Pulmonary artery endothelial cell (primary cell): ENCODE measurements at places on chromosomes 6 and 20.

DNA sequence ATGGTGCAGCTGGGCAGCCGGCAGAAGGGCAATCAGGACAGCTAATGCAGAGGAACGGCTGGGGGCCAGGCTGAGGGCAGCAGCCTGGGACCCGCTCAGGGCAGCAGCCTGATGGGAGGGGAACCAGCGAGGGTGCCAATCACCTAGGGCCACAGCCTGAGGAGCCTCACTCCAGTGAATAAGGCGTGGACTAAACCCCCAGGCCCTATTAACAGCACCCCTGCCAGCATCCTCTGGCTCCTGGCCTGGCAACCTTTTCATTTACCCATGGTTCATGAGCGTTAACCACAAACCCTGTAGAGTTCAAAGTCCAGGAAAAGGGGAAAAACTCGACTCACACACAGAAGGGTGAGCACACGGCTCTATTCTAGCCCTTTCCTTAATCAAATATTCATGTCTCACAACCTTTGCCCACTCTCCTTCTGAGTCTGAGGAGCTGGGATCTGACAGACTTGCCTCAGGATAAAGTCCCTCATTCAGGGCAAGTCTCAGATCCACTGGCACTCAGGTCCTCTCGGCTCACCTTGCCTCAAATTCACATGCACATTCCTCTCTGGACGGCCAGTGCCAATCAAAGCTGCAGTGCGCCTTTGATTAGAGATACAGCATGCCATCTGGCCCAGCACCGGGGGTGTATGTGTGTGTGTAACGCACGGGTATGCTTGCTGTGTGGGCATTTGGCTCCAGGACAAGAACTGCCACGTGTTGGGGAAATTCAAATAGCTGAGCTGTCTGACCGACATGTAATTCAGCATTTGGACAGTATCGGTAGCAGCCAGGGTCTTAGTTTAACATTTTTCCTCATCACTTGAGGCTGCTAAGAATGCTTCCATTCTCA, 86.9 kb upstream of the TRAF3IP2 start:
- DNase-seq, result no peak

GRCh38 chr6:121523628-121524027, 88.2 kb downstream of the GJA1 start:
- DNase-seq, result no peak

DNA sequence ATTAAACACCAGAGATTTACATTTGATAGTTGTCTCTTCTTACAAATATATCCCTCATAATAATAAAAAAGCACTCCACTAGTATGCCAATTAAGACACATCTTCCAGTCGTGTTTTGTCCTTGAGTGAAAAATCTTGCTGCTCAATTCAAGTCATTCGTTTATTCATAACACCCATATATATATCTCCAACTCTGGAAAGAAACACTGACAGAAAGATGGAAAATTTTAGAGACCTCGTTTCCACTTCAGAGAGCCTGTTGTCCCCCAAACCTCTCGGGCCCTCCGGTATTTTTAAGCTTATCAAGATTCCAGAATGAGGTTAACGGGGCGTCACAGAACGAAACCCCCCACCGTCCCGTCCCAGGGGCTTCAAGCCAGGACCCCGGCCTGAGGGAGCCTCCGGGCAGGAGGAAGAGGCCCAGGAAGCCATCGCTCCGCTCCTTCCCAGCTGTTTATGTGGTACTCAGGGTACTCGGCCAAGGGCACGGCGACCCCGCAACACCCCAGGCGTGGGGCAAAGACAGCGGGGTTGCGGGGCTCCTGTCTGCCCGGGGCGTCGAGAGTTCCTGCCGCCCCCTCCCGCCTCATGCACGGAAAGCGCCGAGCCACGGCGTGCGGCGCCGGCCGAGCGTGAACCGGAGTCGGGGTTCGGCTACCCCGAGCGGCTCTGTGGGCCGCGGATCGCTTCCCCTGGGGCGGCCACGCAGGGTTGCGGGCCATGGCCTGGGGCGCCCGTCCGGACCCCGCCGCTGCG, 623 bp upstream of the SNX9 start:
- no peak for DNase-seq

DNA sequence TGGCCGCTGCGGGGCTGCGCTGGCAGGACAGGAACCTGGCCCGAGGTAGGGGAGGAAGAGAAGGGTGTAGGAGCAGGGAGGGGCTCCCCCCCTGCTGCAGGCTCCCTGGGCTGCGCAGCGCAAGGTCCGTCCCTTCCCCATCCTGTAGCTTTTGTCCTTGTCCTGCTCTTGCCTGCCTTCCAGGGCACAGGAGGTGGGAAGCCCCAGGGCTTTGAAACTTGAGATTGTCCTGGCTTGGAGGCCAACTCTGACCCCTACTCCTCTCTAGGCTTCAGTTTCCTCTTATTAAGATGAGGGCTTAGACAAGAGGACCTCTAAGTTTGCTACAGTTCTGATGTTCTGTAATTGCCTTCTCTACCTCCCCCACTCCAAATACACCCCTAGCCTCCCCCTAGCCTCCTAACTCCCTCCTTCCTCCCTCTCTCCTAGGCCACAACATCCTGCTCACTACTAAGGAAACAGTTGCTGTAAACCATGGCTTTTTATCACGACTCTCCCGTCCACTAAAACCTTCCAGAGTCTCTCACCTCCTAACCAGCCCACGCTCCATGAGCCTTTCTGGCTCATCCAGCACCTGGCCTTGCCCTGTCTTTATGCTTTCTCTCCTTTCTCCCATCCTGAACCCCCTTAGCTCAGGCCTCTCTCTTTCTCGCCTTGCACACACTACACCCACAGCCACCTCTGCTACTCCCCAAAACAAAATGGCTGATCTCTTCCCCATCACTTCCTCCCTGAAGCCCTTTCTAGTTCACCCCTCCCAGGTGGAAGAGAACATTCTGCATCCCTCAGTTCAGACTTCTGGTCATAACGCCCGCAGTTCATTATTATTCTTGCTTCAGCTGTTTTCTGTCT, 10.2 kb downstream of the UNC5CL start:
- no peak for DNase-seq

DNA sequence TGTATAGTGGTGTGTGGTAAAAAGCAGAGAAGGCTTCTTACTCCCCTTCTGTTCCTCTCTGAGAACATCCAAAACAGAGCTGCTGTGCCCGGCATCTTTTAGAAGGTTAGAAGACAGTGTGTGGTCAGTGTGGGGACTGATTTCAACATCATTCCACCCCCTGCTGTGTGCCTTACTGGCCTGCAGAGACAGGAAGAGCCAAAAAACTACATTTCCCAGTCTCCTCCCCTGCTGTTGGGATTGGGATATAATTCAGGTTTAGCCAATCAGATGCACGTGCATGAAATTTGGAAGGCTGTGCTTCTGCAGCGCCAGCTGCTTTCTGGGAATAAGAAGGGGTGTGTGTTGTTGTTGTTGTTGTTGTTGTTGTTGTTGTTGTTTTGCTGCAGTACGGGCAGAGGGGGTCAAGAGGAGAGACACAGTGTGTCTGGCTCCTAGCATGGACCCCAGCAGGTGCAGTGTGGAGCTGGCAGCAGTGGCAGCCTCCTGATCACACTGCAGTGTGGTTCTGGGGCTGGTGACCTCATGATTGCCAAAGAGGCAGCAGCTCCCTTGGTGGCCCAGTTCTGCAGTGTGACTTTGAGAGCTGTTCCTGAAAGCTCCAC, 74.7 kb downstream of the MRPL14 start:
- no peak for DNase-seq

DNA sequence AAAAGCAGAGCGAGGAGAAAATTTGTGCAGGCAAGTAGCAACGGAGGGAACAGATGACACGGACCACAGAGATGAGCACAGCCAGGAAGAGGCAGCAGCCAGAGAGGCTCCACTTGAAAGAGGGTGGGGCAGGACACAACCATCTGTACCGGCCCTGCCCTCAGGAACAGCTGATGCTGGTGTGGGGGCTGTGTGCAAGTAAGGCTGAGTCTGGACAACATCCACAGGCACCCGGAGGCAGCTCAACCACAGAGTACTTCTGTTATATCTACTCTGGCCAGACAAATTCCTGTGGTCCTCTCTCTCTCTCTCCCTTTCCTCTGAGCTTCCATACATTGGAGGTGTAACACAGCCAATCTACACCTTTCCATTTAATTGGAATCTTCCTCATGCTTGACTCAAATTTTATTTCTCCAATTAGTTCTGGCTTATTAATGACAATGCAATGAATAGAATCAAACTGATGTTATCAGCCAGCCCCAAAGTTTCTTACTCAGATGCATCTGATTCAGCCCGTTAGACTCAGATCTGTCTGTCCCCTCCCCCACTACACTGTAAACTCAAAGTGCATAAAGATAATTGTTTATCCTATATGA, 24.9 kb downstream of the KIF13A start:
- no peak for DNase-seq

GRCh38 chr20:57326667-57327455, 2.7 kb upstream of the SPO11 start:
- no peak for DNase-seq

DNA sequence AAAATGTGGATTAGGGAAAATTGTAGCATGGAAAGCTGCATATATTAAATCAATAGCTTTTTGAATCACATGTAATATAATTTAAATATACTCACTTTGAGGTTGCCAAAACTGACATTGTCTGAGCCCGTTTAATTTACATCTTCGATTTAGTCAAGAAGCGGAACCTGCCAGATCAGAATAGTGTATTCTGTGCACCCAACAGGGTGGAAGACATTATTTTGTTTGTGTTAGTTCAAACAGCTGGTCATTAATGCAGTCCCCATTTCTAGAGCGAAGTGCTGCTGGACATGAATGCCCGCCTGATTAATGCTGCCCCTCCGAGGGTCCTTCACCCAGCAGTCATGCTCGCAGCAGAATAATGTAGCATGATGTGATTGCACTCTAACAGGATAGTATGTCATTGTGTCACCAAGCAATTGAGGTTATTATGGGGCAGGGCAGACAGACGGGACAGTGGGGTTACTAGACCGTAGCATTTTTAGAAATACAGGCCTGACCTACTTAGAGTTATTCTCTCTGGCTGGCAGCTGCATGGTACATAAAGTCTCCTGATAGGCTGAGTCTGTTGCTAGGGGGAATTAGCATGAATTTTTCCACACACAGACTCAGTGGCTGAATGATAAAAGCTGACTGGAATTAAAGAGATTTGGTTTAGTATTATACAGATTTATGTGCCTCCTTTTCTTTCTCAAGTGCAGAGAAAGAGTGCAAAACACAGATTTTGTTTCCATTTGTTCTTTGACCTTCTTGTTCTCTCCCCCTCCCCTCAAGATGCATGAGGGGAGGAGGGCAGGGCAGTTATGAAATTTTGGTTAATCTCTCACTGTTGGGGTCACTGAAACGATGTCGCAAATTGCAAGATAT, 147.1 kb downstream of the PRL start:
- no peak for DNase-seq

GRCh38 chr6:37077905-37078296, 72.4 kb downstream of the FGD2 start:
- no peak for DNase-seq

DNA sequence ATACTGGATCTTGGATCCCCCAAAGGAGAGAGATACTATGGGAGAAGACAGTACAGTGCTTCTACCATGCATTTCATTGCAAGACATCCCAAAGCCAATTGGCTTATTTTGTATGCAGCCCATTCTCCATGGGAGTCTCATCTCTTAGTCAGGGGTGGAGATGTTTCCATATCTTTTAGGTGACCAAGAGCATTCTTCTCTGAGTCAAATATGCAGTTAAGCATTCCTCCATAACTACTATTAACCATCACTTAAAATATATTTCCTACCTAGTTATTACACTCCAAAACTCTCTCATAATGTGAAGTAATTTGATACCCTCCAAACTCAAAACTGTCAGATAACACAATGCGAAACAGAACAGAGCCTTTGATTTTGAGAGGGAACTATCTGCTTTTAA, 542.6 kb downstream of the HDGFL1 start:
- DNase-seq, result no peak

DNA sequence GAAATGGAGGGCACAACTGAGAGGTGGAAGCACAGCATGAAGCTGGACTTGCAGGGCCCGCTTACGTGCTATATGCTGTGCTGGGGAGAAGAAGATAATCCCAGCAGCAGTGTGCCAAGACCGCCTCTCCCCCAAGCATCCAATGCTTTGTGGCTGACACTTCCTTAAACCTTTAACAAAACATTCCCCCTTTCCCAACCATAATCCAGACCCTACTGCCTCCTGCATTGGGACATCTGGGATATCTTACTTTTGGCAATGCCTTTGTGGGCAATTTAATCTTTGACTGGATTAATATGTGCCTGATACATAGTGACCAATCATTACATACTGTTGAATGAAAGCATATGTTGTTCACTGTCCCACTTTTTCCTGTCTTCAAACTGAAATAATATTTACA, 3.1 kb upstream of the TENT5A start:
- no peak for DNase-seq

DNA sequence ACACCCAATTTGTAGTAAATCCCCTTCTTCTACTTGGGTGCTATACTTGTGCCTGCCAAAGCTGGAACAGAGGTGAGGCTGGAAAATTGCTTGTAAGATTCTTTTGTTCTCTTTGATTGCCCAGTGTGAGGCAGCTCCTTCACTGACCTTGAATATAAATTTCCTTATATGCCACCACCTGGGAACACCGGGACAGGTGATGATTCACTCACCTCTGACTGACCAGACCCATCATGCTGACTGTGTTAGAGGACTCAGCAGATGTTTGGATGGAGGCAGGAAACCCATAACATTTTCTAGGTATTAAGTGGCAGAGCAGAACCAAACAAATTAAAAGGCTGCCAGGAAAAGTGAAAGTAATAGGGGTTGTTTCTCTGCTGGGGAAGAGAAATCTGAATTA, 120.9 kb downstream of the GRM1 start:
- no peak for DNase-seq

DNA sequence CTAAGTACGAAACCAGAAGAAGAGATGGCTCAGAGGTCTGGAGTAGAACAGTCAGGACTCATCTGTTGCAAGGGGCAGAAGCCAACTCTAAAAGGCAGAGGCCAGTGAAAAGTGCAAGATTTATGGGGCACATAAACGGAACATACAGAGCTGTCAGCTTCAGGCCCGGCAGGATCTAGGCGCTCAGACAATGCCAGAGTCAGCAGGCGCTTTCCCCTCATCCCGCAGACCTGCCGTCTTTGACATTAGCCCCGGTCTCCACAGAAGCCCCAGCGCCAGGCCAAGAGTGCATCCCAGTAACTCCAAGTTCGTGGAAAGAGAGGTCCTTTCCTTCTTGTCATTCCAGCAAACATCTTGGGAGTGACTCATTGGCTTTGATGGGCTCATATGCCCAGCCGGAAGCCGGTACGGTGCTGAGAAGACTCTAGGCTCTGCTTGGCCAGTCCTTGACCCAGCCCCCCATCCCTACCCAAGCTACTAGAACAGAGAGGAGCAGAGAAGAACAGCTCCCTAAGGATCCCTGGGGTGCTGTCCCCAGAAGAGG, 260.9 kb downstream of the TAF4 start:
- DNase-seq, result no peak

- DNase-seq, result no peak
Observed at GRCh38 chr6:38404900-38405556, 234.7 kb downstream of the BTBD9 start.

GRCh38 chr6:5938934-5939333, 67.8 kb downstream of the NRN1 start:
- no peak for DNase-seq

DNA sequence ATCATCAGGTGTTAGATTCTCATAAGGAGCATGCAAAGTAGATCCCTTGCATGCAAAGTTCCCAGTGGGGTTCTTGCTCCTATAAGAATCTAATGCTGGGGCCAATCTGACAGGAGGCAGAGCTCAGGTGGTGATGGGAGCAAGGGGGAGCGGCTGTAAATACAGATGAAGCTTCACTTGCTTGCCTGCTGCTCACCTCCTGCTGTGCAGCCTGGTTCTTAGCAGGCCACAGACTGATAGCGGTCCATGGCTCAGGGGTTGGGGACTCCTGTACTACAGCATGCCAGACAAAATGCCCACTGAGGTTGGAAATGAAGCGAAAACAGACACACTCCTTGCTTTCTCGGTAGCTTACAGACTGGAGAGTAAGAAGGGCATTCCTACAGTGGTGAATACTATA, 386.8 kb downstream of the PLCB1 start:
- DNase-seq, result no peak
